Smooth muscle cell of the brain vasculature (primary cell): ENCODE measurements at places on chromosomes 12 and 14.

GRCh38 chr12:131121705-131122405 is 168.1 kb downstream of the ADGRD1 start:
- DNase-seq: no peak

GRCh38 chr14:35533357-35534207 is at the start of gene INSM2:
Gene INSM2 (plus strand): TSS chr14:35534164. CDS start chr14:35534253, 89 bp downstream.
- no peak for DNase-seq

- no peak for DNase-seq
These were observed 7.1 kb upstream of the TBX5 start for GRCh38 chr12:114412825-114413749.

DNA sequence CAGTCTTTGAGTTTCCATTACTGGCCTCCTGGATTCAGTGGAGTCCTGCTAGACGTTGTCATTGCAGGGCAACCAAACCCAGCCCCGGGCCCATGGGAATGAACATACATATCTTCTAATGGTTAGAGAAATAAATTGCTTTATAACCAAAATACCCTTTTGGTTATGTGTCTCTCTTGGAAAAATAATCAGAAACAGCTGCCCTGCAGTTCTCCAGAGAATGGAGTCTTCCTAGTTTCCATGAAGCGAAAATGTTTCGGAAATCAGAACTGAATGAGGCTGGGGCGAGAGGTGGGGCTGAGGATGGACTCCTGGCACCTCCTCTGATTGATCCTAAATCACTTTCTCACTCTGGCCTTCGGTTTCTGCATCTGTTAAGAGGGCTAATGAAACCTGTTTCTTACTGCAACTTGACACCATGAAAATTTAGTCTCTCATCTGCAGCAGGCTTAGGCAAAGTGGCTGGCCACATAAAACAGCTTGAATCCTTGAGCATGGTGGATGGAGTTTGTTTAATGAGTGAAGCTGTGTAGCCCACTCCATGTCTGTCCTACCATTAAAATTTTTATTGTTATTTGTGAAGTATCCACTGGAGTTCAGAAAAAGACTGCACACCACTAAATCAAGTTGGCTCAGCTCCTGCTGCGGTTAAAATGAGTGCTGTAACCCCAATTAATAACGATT is 198.9 kb downstream of the CACNA1C start:
- DNase-seq: no peak
